ENCODE measurements at places on chromosomes 6 and 20.

DNA sequence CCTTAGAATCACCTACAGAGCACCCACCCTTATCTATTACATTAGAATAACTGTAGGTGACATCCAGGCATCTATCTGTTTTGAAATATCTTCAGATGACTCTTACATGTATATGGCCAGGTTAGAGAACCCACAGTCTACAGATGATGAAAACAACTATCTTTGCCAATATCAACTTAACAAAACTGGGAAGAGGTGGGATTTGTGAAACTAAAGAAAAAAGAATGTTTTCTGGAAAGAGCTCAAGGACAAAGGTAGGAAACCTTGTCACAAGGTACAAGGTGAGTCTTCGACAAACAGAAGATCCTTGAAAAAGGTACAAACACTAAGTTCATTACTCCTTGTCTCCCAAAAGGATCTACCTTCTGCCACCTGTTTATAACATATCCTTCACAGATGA, 47.0 kb upstream of the DST start:
- DNase-seq: no peak

GRCh38 chr20:50980851-50981713, 22.5 kb downstream of the MOCS3 start:
- DNase-seq: peak; percentile 39

DNA sequence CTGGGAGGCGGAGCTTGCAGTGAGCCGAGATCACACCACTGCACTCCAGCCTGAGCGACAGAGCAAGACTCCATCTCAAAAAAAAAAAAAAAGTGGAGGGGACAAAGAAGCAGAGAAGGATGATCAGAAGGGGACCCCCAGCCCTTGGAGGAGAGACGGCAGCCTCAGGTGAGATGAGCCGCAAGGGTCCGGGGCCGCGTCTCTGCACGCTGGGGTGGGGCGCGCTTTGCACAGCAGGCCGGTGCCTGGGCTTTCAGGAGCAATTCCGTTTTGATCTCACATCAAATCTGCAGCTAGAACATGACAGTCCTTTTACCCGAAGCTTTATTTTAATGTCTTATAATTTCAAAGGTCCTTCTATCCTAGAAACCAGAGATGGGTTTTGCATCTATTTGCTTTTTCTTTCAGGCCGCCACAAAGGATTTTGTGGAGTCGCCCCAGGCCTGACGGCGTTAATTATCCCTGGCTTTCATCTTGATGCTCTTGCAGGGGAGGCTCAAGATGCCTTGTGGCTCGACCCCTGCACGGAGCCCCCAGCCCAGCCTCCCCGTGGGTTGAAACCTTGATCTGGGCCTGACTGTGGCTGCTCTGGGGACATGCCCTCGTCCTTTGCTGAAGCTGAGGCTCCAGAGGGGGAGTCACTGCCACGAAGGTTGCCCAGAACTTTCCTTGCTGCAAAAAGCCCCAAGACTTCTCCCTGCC, 17.3 kb downstream of the HRH3 start:
- DNase-seq: no peak

DNA sequence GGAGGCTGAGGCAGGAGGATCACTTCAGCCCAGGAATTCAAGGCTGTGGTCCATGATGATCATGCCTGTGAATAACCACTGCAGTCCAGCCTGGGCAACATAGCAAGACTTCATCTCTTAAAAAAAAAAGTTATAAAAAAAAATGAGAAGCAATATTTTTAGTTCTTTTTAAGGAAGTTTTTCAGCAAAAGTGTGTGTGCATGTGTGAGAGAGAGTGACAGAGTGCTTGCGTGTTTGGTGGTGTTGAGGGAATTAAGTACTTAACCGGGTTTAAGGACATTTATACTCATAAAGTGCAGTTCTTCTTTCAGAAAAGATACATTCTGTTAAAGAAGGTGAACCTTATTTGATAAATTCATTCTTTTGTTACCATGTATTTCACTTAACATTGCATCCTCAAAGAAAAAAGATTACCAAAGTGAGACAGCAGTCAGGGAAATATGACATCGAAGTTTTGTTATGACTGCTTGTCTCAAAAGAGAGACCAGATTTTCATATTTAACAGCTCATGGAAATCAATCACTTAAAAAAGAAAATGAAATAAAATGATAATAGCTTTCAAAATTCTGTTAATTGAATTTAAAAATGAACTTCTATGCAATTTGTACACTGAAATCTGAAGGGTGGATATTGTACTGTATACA, 254.7 kb downstream of the ARHGAP18 start:
- DNase-seq: no peak

DNA sequence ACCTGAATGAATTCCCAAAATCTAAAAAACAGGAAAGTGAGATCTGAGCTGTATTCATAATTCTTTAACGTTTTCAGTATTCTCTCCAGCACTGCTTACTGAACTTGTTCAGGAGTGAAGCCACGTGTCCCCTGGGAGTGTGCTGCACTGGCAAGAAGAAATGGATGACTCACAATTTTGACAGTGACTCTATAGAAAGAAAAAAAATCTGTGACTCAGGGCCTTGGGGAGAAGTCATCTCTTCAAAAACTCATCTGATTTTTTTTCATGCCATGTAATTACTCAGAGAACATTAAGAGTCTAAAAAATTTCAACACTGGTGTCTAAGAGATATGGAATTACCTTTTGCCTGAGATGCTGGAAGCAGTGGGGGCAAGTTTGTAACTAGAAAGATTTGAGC, 39.7 kb downstream of the ANKEF1 start:
- no peak for DNase-seq

DNA sequence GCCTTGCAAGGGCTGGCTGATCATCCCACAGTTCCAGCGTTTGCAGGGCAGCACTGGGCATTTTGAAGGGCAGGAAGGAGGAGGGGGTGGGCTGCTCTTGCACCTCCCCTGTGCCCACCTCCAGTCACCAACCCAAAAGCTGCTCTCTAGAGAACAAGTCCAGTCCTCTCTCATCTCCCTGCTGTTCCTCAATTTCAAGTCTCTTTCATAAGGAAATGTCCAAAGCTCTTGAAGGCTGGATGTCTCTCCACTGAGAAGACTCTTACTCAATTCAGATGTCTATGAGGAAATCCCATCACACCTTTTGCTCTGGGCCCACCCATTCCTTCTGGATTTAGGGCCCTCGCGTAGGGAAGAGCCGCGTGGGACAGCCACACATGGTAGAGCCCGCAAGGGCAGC, 31.7 kb downstream of the WRNIP1 start:
- DNase-seq: no peak

DNA sequence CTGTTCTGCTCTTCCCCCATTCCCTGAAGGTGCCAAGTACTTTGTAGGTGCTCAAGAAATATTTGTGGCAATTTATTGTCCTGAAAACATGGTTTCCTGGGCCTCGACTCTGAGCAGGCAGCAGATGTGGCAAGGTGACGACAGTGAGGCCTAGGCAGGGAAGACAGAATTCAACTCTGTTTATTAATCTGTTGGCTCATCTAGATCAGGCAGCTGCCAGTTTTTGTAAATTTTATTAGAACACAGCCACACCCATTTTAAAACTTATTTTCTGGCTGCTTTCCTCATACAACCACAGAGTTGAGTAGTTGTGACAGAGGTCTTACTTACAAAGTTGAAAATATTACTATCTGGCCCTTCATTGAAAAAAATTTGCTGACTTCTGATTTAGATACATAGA, 24.5 kb downstream of the MAPK14 start:
- no peak for DNase-seq

- DNase-seq: no peak
Measured at GRCh38 chr20:49063279-49063678, 17.2 kb downstream of the CSE1L start.

DNA sequence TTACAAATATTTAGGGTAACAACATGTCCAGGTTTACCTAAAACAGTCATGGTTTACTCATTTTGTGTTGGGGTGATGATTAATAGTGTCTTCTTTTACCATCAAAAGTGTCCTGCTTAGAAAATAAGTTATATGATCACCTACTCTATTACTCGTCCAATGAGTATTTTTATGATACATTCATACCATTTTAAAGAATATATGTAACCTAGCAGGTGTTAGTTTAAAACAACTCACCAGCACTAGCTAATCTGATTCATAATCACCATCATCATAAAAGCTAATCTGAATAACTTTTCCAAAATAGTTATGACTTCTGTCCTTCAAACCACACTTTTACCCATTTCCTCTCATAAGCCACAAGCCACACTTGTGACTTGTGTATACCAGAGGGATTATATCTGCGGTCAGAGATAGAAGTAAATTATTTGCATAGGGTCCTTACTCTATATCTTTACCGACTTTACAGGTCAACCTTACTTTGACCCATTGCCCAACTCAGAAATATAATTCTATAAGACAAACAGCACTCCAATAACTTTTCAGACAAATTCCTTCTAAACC, 33.3 kb upstream of the NRN1 start:
- DNase-seq: no peak

DNA sequence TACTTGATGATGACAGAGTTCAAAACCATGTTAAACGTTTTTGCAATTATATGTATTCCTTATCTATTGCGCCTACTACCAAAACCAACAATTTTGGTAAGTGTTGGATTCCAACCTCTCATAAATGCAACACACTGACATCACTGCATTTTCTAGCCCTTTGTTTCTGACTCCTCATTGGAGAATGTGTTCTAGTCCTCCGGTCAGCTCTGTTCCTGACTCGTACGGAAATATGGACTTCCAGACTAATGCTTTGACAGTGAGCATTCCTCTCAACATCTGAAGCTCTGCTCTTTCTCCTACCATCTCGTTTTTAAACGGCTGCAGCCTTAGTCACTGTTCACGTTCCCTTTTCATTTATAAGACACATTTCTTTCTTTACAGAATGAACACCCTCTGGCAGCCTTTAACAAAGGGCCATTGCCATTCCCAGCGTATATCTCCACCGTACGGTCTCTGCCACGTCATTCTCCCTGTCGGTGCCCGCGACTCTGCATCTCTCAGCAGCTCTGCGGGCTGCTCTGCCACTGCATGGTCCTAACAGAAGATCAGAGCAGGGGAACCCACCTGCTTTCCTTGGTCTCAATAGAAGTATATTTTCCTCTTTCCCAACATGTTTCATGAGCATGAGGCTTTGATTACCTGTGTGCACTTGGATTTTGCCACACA, 103.0 kb upstream of the SYNDIG1 start:
- DNase-seq: no peak

GRCh38 chr6:89792881-89793280, 26.7 kb downstream of the MDN1 start:
- no peak for DNase-seq

GRCh38 chr6:98514073-98514720, 320.2 kb upstream of the POU3F2 start:
- DNase-seq: no peak

DNA sequence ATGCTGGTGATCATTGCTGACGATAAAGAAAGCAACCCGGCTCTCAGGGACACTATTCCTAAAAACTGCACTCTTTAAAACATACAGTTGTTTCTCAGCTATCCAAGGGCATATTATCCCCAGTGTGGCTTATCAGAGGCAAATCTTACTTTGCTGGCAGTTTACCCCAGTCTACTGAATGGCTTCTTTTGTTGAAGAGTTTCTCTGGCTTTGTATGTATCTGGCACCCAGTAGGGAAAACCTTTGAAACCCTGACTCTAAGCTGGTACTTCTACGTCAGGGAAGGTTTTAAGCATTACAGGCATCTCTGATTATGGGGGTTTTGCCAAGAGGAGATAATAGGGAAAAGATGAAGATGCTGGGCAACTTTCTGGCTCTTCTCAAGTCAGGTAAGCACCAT, 637.6 kb upstream of the CHD6 start:
- DNase-seq: no peak

DNA sequence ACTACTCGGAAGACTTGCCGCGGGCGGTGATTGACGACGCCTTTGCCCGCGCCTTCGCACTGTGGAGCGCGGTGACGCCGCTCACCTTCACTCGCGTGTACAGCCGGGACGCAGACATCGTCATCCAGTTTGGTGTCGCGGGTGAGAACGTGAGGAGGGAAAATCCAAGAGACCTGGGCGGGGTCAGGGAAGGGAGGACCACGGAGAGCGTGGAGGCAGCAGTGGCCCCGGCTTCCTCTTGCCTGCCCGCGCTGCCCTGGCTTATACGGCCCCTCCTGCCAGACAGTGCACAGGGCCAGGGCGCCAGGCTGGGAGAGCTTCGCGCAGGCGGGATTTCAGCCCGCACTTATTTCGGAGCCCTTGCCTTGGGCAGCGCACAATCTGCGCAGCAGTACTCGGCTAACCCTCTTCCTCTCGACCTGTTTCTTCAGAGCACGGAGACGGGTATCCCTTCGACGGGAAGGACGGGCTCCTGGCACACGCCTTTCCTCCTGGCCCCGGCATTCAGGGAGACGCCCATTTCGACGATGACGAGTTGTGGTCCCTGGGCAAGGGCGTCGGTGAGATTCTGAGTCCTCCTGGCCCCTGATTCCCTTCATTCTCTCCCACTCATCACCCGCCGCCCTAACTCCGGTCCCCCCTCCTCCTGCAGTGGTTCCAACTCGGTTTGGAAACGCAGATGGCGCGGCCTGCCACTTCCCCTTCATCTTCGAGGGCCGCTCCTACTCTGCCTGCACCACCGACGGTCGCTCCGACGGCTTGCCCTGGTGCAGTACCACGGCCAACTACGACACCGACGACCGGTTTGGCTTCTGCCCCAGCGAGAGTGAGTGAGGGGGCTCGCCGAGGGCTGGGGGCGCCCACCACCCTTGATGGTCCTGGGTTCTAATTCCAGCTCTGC, 2.0 kb downstream of the MMP9 start:
- no peak for DNase-seq

- DNase-seq: no peak
Measured at GRCh38 chr6:165798991-165799390, 135.9 kb upstream of the PDE10A start.

- DNase-seq: no peak
Measured at GRCh38 chr6:109799664-109800063, 108.6 kb downstream of the FIG4 start.

DNA sequence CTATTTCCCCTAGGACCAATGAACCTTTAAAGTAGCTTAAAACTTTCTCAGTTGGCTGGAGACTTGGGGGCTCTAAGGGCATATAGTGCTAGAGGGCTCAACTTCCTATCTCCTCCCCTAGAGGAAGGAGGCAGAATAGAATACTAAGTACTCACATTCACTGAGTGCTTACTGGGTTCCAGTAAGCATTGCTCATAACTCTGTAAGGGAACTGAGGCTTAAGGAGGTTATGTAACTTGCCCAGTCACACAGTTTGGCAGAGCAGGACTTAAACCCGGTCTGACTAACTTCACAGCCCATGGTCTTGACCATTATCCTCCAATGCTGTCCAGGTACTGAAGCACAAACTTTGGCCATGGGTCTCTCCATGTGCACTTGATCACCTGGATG, 12.5 kb downstream of the SESN1 start:
- no peak for DNase-seq

DNA sequence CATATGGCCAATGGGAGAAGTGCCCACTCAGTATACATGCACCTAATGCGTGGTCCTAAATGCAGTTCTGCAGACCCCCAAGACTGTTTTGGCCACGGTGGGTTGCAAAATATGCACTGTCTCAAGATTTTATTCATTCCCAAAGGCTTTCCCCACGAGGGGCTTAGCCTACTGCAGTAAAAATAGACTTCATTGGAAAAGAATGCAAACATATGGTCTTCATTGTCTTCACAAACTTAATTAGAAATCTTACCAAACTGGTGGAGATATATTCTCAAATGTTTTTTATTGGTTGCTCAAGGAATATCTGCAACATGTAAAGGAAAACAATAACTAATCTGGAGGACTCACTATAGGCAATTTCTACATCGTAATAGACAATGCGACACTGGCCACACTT, 31.6 kb upstream of the PRL start:
- DNase-seq: no peak

Data from stimulated activated CD8-positive, alpha-beta memory T cell treated with anti-CD3 and anti-CD28 coated beads, Interleukin-2, amount 100 ng/mL, for 1 hour (primary cell).